ENCODE measurements at places on chromosomes 3 and 15.

DNA sequence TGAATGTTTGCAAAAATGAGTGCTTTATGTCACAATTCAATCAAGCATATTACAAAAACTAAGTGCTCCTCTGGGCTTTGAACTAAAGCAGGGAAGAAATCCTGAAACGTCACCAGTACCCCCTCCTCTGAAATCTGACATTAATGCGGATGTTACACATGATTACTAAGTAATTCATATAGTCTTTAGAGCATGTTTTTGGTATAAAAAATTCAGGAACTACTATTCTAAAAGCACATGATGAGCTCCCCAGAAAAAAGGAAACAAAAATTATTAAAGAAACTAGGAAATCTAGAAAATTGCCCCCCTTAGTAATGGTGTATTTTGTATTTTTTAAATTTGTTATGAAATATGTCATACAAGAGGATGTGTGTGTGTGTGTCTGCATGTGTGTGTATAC lies 87.7 kb downstream of the MYO5A start:
- no peak for DNase-seq

DNA sequence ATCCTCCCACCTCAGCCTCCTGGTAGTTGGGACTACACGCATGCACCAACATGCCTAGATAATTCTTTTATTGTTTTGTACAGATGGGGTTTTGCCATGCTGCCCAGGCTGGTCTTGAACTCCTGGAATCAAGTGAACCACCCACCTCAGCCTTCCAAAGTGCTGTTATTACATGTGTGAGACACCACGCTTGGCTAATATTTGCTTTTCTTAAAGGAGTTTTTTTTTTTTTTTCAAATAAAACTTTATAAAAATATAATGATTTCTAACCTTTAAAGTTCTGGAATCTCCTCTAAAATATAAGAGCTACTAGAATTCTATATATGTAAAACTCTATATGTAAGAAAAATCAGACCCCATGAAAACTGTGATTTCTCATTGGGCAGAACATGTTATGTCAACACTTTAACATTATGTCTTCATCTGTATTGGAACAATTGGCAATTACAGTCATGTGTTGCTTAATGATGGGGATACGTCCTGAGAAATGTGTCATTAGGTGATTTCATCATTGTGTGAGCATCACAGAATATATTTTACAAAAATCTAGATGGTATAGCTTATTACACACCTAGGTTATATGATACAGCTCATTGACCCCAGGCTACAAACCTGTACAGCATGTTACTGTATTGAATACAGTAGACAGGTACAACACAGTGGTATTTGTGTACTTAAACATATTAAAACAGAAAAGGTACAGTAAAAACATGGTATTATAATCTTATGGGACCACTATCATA lies 377.0 kb downstream of the PLCL2 start:
- no peak for DNase-seq

DNA sequence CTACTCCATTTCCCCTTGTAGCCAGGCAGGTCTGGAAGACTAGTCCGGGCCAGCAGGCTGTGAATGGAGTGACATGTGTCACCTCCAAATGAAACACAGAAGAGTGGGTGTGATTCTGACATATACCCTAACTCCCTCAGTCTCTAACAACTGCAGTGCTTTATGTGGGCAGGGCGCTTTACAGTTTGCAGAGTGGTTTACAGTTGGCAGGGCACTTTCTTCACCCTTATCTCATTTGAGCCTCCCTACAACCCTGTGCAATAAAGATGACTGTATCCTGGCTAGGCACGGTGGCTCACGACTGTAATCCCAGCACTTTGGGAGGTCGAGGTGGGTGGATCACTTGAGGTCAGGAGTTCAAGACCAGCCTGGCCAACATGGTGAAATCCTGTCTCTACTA lies 176.3 kb downstream of the RAB11A start:
- DNase-seq: no peak

DNA sequence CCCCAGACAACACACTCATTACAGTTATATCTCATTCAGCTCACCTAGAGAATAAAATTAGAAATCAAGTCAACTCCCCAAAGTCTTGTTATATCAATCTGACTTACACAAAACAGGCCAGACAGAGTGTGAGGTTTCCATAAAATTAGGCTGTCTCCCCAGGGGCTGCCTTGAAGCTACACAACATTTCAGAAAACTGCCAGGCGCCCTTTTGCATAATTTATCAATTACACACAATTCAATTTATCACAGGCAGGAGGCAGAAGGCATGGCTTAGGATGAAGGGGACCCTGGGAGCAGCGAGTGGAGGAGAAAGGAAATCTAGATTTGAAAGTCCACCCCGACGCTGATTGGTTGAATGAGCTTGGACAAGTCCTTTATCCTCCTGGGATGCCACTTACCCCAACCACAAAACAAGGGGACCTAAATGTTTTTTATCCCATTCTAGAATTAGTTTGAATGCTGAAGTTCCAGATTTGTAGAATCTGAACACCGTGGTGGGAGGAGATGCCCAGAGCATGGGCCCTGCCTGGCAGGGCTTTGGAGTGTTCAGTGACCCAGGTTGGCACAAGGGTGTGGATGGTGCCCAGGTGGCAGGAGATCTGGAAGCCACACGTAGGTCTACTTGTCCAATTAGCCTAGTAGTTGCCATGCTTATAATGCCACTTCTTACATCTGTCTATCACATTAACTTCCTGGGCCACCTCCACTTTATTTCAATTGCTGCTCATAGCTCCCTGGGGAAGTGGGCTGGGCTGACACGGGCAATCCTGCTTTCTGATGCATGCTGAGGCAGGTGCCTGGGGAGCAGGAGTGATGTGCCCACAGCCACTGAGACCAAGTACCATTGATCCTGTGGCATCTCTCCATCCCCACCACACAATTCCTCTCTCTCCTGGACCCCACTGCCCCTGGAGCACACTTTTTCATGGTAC lies 119.8 kb upstream of the TLE3 start:
- no peak for DNase-seq

DNA sequence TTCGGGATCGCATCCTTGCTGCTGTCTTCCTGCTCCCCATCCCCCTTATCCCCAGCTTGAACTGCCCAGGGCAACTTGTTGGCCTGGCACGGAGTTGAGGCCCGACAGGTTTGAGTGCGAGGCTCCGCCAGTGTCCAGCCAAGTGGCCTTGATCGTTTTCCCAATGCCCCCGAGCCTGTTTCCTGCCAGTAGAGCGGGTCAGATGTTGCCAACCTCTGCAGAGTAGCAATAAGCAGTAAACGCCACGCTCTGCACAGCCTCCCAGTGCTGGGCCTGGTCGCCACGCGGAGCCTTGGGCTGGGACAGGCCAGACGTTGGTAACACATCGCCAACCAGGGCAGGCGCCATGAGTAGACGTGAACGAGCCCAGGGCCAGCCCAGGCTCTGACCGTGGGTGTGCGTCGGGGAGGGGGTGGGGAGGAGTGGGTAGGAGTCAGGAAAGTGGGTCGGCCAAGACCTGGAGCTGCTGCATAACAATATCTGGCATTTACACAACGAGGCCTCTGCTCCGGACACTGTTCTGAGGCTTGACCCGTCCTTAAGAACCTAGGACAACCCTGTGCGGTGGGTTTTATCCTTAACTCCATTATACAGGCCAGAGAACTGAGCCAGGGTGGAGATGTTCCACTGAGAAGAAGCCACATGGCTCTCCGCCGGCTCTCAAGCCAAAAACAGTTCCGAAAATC lies 444 bp upstream of the ABHD14A start:
- no peak for DNase-seq

DNA sequence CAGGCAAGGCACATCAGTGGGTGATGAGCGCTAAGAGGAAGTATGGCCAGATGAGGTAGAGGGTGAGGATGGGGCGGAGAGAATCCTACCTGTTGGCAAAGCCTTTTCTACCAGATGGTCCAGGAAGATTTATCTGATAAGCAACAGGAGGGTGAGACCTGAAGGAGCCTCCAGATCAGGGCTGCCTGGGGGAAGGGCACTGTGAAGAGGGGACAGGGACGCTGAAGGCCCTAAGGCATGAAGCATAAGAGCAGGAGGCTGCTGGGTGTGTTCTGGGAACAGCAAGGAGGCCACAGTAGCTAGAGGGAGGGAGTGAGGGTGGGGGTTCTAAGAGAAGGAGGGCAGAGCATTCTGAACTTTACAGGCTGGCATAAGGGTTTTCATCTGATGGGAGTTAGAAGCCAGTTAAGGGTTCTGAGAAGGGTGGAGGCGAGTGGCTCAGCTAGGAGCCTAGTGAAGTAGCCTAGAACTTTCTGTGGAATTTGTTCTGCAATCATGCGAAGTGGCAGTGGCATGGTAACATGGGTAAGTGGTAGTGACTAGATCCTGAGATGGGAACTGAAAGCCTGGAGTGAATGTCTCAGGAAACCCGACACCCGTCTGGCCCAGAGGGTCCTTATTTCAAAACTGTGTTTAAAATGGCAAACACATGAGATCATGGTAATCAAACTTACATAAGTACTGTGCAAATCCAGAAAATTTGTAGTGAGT lies 29.9 kb downstream of the CGNL1 start:
- DNase-seq: no peak

DNA sequence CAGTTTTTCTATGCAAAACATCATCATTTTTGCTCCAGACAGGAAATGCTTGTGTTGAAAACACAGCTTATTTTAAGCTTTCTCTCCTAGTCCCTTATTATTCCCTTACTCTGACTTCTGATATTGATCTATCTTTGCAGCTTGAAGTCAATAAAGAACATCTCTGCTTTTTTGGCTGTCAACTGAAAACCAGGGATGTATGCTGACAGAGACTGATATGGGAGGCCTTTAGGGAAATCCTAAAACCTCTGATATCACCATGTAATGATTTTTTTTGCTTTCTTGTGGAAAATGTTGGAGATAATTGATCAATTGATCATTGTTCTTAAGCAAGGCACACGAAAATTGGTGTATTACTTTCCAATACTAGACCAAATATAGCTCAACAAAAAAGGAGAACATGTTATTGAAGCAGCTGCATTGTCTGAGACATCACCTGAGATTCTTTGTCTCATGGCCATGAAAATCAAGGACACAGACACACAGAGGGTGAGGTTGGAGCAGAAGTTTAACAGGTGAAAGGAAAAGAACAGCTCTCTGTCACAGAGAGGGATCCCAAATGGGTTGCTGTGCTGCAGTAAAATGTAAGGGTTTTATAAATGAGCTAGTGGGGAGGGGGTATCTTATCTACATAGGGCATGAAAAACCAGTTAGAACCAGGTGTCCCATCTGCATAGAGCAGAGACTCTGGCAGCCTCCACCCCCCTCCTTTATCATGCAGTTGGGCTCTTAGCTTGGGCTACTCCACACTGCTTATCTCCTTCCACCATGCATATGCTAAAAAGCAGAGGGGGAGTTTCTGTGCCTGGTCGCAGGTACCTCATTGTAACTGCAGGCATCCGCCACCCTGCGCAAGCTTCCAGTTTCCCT lies 17.0 kb upstream of the SENP7 start:
- DNase-seq: no peak

DNA sequence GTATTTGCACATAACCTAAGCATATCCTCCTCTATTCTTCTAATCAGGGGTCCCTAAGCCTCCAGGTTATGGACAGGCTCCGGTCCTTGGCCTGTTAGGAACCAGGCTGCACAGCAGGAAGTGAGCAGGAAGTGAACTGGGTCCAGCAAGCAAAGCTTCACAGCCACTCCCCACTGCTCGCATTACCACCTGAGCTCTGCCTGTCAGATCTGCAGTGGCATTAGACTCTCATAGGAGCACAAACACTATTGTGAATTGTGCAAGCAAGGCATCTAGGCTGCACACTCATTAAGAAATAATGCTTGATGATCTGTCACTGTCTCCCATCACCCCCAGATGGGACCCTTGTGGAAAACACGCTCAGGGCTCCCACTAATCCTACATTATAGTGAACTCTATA lies 9.8 kb downstream of the MSL2 start:
- DNase-seq: no peak

- DNase-seq: no peak
Measured at GRCh38 chr3:148211725-148212124, 486.0 kb upstream of the AGTR1 start.

DNA sequence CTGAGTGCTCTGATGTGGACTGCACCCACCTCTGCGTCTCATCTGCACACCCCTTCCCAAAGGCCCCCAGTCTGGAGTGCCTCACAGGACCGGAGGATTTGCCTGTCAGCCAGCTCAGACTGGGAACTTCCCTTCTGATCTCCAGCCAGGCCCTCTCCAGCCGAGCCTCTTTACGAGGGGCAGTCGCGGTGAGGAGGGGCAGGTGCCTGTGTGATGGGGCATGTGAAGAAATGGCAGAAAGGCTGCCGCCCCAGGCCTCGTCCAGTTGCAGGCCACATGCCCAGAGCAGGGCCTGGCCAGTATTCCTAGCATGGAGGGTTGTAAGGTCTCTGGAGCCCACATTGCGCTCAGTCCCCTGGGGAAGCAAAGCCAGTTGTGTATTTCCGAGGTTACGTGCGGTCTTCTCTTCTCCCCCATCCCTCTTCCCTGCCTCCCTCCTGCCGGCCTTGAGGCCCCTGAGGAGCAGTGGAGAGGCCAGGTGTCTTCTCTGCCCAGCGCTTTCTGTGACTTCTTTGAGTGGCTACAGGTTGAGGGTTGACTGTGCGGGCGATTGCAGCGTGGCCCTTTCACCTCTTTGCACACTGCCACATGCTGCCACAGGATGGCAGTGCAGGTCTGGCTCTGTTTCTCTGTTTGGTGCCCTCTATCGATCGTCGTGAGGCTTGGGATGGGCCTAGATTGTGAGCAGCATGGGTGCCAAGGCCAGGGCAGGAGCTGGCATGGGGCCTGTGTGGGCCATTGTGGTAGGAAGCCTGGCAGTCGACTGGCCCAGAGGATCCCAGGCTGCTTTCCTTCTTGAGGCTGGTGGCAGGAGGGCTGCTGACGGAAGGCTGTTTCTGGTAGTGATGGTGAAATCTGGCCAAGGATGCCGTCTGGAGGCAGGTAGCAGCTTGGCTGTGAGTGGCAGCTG lies 5.3 kb downstream of the CLK3 start:
- peak; percentile 58 for DNase-seq

GRCh38 chr15:37252530-37252929 lies 152.2 kb upstream of the MEIS2 start:
- DNase-seq: no peak

- no peak for DNase-seq
Measured at GRCh38 chr15:99404454-99404853, 153.2 kb downstream of the LRRC28 start.

DNA sequence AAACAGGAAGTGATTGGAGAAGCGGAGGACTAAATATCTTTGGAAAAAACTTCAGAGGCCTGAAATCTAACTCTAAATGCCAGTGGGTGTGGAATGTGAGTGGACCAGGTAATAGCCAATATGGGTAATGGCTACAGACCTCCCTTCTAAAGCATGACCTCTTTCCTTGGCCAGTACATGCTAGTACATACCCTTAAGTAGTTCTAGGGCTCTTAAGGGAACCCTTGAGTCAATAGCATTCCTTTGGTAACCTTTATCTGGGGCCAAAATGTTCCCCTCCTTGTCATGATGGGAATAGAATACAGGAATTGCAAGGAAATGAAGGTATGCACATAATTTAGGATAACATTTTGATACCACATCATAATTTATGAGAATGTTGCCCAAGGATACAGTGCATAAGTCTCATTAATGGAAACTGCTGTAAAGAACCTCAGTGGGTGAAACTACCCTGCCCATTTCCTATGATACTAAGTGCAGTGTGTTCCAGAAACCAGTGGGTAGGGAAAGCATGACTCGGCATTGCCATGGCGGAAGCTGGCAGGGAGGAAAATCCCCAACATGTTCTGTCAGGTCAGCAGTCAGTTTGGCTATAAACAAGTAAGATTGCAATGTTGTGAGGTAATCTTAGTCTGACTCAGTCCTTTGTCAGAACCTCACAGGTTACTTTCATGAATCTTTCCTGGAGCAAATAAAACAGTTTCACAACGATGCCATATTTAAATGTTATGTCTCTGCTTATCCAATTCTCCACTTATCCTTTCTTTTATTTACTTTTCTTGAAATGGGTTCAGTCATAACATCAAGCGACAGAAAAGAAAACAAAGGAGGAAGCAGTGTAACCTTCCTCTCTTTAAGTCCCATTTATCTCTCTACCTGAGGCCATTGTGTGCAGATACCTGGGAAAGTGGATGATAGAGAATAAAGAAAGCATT lies 23.5 kb upstream of the RAP2B start:
- peak; percentile 51 for DNase-seq
